ENCODE measurements at places on chromosomes 4 and X.

DNA sequence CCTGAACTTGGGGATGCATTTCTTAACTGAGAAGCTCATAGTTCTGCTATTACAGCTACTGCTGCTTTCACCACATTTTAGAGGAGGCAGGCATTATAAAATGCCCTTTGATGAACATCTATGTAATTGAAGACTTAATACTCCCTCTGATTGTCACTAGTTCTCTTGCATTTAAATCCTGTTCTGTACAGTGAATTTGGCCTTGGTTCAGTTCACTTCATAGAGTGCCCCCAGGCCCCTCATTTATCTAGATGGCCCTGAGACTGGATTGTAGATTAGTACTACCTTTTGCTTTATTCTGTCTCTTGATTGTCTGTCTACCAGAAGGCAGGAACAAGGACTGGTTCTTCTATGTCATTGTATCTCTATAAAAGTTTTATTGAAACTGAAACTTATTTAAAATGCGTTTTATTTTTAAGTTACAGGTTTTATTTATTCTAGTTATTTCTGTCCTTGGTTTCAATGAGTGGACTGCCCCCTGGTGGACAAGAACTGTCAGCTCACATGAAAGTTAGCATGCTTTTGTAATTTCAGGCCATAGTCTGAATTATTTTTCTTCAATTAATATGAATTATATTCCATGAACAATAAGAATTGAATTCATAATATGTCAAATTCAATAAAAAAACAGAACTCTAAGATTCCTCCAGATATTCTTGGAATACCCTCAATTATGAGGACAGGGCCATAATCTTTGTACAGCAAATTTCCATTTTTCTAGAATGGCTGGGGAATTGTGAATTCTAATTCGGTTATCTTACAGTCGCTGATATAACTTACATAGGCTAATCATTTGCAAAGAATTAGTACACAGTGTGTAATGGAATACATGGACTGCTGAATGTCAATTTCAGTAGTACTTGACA lies 47.2 kb upstream of the TMEM33 start:
- DNase-seq, result peak; percentile 71

DNA sequence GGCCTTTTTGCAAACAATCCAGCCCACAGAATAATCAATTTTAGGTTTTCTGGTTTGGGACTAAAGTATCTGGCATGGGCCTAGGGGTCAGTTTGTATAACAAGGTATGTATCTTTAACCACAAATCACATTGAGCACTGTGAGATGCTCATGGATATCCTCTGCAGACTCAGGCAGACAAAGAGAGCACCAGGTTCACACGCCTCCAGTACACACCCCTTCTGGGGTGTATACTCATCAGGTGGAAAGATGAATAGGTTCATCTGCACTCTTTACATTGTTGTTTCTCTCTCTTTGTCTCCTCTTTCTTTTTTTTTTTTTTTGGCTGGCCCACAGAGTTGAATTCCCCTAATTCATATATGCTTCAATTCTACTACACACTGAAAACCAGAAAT lies 21.1 kb downstream of the TEC start:
- DNase-seq, result no peak

- DNase-seq, result no peak
Measured at GRCh38 chr4:36841583-36842326, 402.8 kb upstream of the NWD2 start.

DNA sequence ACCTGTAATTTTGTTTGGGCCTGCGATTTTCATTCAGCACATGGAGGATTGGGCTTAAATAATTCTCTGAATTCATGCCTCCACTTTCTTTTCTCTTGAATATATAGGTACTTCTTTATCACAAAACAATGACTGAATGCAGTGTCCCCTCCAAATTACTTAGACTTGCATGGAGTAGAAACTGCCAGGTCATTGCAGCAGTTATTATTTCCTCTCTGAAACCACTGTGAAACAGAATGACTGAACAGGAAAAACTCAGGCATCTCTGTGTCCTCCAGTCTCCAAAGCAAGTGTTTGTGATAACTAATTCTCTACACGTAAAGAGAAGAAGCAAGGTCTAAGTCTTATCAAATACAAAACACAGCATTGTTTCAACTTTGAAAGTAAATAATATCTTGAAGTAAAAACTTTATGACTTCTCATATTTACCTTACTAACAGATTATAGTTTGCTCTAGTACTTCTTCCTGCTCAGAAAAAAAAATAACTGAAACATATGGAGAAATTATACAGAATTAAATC lies 144.5 kb upstream of the DIAPH2 start:
- DNase-seq, result no peak

- no peak for DNase-seq
Measured at GRCh38 chrX:135556055-135556454, 35.6 kb downstream of the INTS6L start.

- DNase-seq, result peak; percentile 27
Measured at GRCh38 chrX:106035064-106035463, 3.5 kb downstream of the SERPINA7 start.

All from NCI-H1417 (cell line).